ENCODE measurements at places on chromosomes 6 and 20. TPM values are rescaled to one million over a fixed set of nuclear protein-coding genes. Genes with fewer than 3 reads are reported as not detected.
A peak's percentile ranks its signal among the peaks of the same experiment; 100 is the strongest.

GRCh38 chr20:36355469-36356171 is 49.5 kb downstream of the DLGAP4 start:
- DNase-seq, result no peak

GRCh38 chr6:23177806-23178205 is 608.4 kb downstream of the HDGFL1 start:
- DNase-seq, result no peak

DNA sequence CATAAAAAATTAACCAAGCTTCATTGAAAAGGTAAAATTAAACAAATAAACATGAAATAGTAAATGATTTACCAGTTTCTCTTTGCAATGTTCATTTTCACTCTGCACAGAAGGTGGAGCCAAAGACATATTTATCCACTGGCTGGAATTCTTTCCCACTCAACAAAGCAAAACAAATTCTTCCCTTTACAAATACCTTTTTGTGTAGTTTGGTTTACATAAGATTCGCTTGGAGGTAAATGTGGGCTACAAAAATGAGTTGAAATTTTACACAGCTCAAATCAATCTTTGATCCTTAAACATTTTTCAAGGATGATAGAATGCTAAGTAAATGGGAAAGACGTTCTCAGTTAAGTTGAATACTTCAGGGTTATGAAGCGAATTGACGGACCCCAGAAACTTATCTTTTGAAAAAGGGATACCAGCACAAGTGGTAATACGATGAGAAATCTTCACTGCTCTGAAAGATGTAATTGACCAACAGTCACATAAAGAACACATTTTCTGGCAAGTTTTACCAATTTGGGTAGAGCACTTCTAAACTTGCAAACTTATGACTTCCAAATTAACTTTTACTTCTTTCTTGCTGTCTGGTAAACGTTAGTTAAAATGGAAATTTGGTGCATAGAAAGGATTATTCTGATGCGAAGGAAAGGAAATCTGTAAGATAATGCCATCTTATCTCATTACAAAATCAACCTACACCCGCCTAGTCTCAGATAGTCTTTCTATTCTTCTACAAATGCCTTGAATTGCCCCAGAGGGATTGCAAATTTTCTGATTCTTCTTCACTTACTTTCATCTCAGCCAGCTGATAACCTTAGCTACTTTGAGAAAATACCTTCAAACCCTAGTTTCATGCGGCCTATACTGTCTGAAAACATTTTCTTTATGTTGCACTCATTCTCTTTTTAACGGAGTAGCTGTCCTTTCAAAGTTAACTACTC is 4.7 kb upstream of the GJA1 start:
- peak; percentile 35 for DNase-seq

- no peak for DNase-seq
Observed at GRCh38 chr20:13883425-13883824, 98.6 kb downstream of the NDUFAF5 start.

Gene PSORS1C1
- total RNA-seq, result not detected

DNA sequence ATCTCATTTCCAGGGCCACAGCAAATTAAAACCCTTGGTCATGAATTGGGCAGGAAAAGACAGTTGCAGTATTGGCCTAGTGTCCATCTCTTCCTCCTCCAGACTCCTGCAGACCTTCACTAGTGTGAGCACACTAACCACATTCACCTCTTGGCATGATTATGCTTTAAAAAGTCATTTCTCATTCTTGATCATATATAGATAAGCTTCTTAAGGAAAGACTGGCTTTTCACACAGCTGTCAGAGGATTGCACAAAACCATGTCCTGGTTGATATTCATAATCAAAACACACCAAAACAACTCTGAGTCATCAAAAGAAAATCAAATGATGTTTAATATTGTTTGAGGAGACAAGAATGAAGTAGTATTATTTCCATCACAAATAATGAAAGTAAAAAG is 52.1 kb downstream of the TMEM200A start:
- DNase-seq, result no peak

Gene COL10A1
- not detected for total RNA-seq

Gene TUBB2B
- total RNA-seq, result 1,848 TPM

GRCh38 chr6:25874822-25875562 is 949 bp upstream of the SLC17A3 start:
- DNase-seq, result no peak

GRCh38 chr20:40262219-40262618 is 426.8 kb downstream of the MAFB start:
- DNase-seq, result no peak

- no peak for DNase-seq
Observed at GRCh38 chr6:78525976-78526375, 341.4 kb upstream of the IRAK1BP1 start.

DNA sequence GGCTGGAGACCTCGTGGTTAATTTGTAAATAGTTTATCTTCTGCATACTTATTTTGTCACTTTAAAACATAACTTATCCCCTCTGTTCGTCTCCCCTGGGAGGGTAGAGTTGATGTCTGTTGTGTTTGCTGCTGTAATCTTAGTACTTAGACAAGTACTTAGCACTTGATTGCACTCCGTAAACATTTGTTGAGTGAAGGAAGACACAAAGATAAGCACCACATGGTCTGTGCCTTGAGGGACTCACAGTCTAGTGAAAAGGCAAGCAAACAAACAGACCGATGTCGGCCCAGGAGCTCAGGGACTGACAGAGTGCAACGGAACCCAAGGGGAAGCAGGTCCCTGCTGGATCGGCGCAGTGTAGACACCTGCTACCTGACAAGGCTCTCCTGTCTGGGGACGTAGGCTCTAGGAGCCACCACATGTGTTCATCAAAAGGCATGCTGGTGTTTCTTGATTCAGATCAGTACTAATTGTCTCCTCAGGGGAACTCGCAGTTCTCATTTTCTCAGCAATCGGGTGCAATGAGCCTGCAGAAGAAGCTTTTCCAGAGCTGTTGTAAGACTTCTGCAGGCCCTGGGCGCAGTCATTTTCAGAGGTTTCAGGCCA is 31.4 kb downstream of the EDN3 start:
- no peak for DNase-seq

- peak; percentile 90 for DNase-seq
Observed at GRCh38 chr6:14144678-14145113, 27.1 kb downstream of the CD83 start.

DNA sequence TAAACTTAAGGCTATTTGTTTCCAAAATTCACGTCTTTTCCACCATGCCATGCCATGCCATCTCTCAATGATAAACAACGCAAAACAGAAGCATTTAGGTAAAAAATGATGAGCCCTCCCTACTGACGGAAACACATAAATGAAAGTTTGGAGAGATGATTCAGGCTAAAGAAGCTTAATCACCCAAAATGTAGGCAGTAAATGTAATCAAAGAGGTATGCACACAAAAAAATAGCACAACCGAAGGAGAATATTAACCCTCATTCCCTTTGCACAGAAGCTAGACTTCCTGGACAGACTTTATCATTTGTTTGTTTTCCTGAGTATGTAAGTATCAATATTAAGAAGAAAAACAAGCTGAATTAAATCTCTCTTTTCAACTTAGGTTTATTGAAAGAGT is 28.8 kb downstream of the DCDC2 start:
- no peak for DNase-seq

DNA sequence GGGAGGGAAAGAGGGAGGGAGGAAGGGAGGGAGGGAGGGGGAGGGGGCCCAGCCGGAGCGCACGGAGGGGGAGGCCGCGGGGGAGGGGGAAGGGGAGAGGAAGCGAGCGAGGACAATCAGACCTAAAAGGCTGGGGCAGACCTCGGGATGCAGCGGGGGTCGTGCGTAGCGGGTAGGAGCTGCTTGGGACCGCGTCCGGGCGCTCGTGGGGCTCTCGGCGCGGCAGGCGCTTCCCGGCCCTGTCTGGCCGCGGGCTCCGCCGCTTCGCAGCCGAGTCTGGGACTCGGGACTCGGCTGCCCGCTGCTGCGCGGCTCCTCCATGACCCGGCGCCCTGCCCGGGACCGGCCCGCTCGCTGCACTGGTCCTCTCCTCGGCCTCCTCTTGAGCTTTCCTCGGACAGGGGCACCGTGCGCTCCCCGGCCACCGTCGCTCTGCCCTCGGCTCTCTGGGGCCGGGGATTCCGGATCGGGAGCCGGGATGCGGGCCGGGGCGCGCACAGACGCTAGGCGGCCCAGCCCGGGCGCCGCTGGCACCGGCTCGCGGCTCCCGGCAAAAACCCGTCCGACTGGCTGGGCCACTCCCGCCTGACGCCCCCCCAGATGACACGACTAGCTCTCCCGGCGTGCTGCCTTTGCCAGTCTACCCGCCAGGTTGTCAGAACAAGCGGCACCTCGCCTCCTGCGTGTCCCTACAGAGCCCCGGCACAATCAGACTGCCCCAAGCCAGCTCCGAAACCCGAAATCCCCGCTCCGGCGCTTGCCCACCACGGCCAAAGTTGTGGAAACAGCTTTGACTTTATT is 2.2 kb downstream of the TFAP2A start:
- peak; percentile 94 for DNase-seq

DNA sequence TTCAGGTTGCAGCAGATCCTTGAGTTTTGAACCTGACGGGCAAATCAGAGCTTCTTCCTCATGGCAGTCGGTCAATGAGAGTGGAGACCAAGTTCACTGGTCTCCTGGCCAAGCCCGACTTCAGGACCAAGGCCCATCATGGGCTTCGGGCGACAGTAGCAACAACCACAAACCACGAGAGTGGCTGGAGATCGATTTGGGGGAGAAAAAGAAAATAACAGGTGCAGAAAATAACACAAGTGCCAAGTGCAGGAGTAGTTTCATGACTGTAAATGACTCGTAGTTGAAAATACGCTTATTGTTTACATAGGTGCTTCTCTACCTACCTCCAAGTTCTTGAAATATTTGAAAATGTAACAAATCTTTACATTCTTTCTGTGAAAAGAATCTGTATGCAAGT is 56.1 kb downstream of the DCBLD1 start:
- DNase-seq, result no peak

Gene HCK
- total RNA-seq, result 0.76 TPM

DNA sequence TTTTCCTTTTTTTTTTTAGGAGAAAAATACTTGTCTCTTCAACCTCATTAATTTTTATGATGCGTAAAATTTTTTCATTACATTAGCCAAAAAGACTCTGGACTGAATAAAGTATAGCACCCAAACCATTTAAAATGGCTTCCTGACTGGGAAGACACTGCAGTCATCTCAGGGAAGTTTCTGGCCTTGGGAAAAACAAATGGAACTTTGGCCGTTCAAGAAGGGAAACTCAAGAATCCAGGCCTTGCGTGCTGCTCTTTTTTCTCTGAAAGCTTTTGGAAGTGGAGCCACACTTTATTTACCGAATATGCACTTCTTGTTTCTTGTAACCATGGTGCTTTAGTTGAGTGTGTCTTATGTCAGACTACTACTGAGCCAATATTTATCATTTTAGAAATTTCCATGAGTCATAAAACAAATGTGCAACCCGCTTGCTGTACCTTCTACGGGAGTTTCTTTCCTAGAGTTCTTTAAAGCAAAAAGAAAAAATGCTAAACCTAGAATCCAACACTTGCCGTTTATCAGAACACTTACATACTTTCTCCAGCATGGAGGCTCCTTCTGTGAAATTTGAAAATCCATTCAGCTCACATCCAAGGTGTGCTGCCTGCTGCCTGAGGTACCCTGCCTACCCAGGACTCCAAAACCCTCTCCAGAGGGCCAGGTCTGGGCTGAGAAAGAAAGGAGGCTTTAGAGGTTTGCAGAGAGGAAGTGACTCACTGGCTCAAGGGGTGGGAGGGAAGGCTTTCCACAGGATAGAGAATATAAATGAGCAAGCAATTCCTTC is 11.5 kb upstream of the DSTN start:
- DNase-seq, result peak; percentile 53

GRCh38 chr6:32436995-32437836 is 2.5 kb upstream of the HLA-DRA start:
- DNase-seq, result no peak

- no peak for DNase-seq
Observed at GRCh38 chr6:5305968-5306626, 44.8 kb downstream of the FARS2 start.
